Left ventricle myocardium superior (tissue), 1 donor: ENCODE measurements at places on chromosomes 12 and 14.

- no peak for DNase-seq
These were observed 36.1 kb downstream of the PPFIBP1 start for GRCh38 chr12:27560126-27560525.

- no peak for DNase-seq
These were observed 39.2 kb upstream of the PLXNC1 start for GRCh38 chr12:94109160-94109559.

DNA sequence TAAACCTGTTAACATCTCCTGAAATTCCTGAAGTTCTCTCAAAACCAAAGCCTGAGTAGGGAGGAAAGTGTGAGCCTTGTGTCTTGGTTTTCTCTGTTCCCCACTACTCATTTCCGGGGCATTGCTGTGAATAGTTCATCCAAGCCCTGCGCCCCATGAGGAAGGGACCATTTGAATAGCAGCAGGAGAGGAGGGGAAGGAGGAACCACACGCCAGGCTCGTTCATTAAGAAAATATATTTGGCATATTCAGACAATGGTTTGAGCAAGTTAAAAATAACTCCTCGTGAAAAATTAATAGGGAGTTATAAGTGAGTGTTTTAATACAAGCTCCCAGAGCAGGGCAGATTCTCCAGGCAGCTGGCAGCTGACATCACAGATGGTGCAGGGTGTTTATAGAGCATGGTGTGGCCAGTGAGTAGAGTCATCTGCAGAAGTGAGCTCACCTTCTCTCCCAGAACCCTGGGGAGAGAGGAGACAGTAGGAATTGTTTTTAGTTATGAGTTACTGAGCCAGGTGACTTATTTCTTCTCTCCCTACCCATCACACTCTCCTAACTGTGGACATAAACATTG lies 29.5 kb upstream of the CISTR start:
- no peak for DNase-seq

GRCh38 chr12:69102856-69103255 lies 136.5 kb upstream of the CPSF6 start:
- DNase-seq = no peak

DNA sequence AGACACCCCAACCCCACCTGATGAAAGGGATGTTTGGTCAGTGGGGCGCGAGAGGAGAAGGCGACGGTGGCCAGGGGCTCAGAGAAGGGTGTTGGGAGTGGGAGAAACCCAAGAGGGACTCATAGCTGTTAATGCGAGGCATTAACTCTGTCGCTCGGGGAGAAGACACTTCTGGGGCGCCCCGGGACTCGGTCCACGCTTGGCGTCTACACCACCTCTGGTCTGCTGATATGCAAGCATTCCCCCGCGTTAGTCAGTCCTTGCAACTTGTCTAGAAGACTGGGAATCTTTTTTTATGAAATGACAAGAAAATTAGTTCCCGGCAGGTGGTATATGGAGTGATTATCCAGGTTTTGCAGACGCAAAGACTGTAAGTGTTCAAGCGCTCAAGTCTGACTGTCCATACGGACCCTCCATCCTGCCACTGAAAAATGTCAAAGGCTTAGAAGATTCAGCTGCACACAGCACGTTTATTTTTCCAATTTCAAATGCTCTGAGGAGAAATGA lies 360 bp upstream of the SLC35F4 start:
- no peak for DNase-seq

GRCh38 chr14:51097287-51097686 lies 2.4 kb upstream of the TRIM9 start:
- no peak for DNase-seq

DNA sequence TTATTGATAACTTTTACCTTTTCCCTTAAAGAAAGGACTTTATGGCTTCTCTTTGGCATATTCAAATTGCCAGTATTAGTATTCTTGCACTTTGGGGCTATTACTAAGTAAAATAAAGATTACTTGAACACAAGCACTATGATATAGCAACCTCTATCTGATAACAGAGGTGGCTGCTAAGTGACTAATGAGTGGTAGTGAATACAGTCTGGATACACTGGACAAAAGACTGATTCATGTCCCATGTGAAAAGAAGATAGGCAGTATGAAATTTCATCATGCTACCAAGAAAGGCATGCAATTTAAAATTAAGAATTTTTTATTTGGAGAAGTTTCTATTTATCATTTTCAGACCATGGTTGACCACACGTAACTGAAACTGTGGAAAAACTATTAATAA lies 399.9 kb downstream of the FSCB start:
- DNase-seq = no peak

DNA sequence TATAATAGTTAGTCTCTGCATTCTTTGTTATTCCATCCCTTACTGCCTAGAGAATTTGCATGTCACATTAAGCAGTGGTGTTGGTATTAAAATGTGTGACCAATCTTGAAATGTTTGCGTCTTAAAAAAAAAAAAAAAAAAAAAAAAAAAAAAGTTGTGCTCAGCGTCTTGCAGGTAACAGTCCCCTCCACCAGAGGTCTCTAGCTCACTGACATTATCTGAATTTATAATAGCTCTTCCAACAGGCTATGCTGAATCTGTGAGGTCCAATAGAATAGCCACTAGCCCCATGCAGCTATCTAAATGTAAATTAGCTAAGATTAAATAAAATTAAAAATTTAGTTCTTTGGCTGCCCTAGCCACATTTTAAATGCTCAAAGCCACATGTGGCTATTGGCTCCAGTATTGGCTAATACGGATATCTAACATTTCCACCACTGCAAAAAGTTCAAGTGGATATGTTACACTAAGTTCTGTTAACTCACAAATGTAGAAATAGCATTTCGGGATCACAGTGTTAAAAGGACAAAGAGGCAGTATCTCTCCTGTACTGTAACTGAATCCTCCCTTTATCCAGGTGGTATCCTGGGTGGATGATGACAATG lies 28.7 kb downstream of the NKX2-8 start:
- DNase-seq = no peak

DNA sequence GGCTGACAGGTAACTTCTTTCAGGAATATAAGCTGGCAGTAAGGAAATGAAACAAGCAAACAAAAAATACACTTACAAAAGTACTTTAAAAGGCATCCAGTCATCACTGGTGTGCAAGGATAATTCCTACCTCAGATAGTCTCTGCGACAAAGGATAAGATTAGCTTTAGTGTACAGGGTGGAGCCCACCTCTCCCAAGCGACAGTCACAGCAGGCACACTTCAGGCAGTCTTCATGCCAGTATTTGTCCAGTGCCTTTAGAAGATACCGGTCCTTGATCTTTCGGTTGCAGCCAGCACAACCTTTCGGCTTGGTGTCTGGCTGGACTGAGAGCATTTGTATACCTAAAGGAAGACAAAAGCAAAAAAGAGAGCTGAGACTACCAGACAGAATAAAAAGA lies 5.4 kb downstream of the LMO3 start:
- no peak for DNase-seq

GRCh38 chr12:32134101-32134888 lies 27.6 kb downstream of the BICD1 start:
- DNase-seq = no peak

DNA sequence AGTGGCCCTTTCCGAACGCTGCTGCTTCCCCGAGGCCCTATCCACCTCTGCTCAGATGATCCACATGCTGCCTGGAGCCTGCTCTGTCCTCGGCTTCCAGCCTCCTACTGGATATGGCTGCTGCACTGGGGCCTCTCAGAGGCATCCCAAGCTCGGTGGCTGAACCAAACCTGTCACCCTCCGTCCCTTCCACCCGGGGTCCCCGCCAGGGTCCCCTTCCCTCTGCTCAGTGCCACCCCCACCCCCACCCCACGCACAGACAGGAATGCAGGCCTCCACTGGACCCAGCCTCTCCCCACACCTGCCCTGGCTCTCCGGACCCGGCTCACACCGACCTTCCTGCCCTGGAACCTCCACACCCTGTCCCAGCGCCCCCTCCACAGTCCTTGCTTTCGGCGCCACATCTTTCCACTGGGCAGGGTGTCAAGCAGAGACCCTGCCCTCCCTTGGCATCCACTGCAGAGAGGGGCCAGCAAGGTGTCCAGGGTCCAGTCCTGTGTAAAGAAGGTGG lies 6.1 kb downstream of the CEP170B start:
- DNase-seq = no peak

DNA sequence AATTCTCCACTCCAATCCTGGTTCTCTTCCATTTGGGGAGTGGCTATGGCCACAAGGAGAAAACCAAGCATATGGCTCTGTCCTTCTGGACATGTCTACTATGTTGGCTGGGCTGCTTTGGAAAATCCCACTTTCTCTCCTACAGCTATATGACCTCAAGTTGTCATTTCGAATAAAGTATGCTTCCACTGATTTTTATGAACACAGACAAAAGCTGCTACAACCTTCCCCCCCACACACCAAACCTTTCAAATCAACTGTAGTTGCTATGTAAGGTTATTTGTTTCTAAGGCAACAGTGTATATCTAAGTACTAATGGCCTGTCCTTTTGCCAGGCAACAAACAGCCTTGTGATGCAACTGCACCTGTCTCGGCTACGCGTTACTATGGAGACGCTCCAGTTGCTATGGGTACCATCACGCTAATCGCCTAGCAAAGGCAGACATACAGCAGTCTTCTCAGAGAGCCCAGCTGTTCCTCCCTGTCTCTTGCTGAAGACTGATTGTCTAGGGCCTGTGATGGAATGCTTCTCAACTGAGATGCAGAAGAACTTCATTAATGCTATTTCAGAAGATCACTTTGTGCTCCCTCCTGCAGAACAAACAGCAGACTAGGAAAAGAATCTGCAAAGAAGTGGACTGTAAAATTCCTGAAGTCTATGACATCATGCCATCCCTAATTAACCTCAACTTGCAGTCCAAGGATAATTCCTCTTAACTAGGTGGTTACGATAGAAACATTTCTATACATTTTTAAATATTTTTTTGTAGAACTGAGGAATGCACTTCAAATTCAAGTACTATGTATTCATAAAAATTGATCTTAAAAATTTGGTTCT lies 67.6 kb downstream of the FOXN3 start:
- DNase-seq = no peak

DNA sequence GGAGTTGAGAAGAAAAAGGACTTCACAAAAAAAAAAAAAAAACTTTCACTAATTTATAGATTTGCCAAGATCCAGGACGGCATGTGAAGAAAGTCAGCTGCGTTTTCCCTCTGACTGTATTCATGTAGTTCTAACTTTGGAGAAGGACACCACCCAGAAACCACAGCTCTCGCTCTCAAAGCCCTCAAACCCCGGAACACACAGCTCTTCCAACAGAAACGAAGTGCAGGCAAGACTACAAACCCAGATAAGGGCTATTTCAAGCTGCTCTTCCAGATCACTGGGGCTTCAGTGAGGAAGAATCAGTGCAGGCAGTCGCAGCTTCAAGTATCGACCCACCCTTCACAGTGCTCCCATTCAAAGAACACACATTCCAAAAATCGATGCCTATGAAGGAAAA lies 13.2 kb downstream of the KCNH5 start:
- DNase-seq = no peak

DNA sequence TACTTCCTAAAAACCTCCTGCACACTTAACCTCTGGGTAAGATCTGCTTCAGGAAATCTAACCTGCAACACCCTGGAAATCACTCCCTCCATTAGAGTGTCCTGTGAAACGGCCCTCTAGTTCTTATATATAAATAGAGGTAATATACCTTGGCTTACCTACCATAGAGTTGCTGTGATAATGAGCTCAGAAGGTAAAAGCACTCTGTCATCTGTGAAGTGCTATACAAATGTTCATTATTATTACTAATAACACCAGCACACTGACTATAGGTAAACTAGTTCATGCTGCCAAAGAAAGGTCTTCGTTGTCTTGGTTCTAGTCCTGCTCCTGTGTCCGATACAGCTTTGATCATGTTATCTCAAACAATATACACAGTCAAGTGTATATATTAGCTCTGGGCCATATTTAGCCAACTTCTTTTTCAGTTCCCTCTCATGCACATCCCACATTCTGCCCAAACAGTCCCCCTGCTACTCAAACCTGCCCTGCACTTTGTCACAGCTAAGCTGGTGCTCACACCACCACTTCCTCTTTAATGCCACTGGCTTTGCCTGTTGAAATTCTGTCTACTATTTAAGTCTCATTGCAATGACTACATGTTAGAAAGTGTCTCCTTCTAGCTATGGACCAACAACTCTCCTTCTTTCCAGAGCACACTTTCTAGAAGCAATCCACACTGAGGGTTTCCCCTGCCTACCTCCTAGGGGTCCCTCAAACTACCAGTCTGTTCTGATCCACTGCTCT lies 5.1 kb downstream of the E2F7 start:
- no peak for DNase-seq

GRCh38 chr14:75702616-75703261 lies 41.7 kb downstream of the TTLL5 start:
- DNase-seq = no peak

GRCh38 chr12:75754141-75754540 lies 242.7 kb upstream of the KRR1 start:
- DNase-seq = no peak

DNA sequence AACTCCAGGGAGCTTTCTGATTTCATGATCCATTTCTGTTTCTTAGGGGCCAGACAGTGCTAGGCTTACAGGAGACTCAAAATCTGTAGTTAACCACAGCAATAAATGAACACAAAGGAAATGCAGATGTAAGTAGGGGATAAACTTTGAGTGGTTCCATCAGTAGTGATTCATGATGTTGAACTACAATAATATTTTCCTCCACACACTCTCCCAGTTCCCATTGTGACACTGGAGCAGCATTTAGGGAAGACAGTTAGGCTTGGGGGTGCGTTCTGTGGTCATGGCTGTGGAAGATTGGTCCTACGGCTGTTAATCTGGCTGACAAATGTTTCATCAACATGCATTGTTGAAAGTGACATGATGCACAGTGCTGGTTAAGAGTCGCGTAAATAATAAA lies 66.9 kb downstream of the HMGA2 start:
- no peak for DNase-seq

DNA sequence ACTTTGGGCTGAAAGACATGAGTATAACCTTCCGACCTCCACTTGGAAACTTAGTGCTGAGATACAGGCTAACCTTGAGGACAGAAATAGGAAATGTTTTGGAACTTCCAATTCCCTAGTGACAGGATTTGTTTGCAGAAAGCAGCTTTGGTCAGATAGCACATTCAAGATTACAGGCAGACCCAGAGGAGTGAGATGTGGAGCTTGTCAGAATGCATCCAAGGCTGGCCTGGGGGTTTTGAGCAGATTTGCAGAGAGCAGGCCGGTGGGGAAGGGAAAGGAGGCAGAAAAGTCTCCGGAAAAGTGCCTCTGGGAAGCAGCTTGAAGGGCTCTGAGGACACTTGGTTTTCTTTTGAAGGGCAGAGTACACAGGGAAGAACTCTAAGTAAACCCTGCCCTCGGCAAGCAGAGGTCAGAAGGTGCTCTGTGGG lies 180.3 kb downstream of the ETV6 start:
- DNase-seq = no peak

- DNase-seq = no peak
These were observed 59.0 kb downstream of the KCNK10 start for GRCh38 chr14:88264116-88264515.

DNA sequence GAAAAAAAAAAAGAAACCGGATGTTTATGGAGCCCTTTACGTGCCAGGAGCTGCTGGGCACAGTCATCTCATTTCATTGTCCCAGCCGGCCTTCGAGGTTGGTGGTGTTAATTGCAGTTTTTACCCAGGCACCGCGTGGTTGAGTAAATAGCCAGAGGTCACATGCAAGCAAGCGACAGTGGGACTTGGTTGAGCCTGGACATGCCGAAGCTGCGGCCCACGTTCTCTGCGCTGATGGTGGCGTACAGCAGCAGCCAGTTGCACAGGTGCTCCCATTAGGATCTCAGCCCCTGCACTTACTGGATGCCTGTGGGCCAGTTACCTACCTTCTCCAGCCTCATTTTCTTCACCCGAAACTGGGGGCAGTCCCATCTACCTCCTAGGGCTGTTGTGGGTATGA lies 54.0 kb downstream of the TSPAN9 start:
- DNase-seq = no peak
